Posterior cingulate gyrus (tissue), 11 donors: ENCODE measurements at places on chromosomes 4 and X.
A peak's percentile ranks its signal among the peaks of the same experiment; 100 is the strongest.

GRCh38 chr4:113826421-113826820 is 64.9 kb upstream of the CAMK2D start:
- no peak for DNase-seq

GRCh38 chr4:4618847-4619246 is 77.0 kb upstream of the STX18 start:
- DNase-seq, result no peak

GRCh38 chr4:87153078-87153870 is 67.1 kb downstream of the KLHL8 start:
- DNase-seq, result no peak

- no peak for DNase-seq
Observed at GRCh38 chrX:148412006-148412405, 88.4 kb upstream of the AFF2 start.

GRCh38 chr4:124334119-124334518 is 378.4 kb downstream of the ANKRD50 start:
- no peak for DNase-seq

- no peak for DNase-seq
Observed at GRCh38 chrX:69093960-69094871, 71.0 kb downstream of the PJA1 start.

GRCh38 chr4:176433983-176434382 is 114.2 kb downstream of the SPCS3 start:
- no peak for DNase-seq

DNA sequence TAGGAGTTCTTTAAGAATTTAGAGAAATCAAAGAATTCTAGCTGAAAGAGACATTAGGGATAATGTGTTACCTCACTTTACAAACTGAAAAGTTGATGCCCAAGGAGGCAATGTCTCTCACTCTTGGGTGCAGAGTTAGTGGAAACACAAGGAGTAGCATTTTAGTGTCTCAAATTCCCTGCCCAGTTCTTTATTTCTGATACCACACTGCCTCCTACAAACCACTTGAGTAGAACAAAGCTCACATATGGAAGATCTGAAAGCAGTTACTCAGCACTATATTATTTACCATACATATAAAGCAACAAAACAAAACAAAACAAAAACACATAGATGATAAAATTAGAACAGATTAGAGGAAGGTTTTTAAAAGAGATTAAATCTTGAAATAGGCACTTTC is 124.2 kb downstream of the REELD1 start:
- DNase-seq, result no peak

GRCh38 chr4:40856840-40857362 is 107.1 kb downstream of the NSUN7 start:
- DNase-seq, result peak; percentile 61

- no peak for DNase-seq
Observed at GRCh38 chr4:140611854-140612253, 43.1 kb upstream of the UCP1 start.

DNA sequence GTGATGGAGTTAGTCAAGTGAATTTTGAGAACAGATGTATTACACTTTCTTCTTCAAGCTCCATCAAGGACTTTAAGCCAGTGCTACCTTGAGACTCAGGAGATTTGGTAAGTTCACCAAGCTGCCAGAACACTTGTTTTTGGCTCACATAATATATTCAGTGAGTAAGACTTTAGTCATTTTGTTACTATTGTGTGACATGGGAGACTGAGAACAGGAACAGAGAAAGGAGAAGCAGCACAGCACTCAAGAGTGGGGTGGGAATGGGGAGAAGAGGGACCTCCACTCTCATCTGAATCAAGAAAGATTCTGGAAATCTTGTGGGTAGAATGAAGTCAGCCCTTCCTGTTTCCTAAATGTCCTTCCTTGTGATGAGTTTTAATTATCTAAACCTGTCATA is 87.3 kb upstream of the TET2 start:
- no peak for DNase-seq
